ENCODE measurements at places on chromosomes 7 and 10.

GRCh38 chr10:74988832-74989561 lies 122.5 kb upstream of the SAMD8 start:
- no peak for DNase-seq

DNA sequence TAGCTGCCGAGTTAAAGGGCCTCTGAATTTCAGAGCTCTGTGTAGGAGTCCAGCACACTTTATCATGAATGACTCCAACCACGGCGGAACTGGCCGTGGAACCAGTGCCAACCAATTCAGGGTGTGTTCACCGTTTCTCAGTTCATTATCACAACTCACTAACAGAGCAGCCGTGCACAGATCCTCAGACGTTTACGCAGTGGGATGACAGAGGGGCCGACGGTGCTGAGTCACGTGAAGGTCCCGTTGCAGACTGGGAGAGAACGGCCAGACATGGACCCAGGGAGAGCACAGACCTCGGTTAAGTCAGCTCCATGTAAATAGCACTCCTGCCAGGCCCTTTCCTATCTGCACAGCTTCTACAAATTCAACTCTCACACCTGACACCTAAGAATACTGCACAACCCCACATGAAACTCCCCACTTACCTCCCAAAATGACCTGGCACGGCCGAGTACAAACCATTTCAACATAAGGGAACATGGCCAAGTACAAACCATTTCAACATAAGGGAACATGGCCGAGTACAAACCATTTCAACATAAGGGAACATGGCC lies 95.5 kb downstream of the DIP2C start:
- DNase-seq, result no peak

- no peak for DNase-seq
Measured at GRCh38 chr7:121328508-121329190, at the start of gene WNT16. Gene WNT16 (plus strand): TSS chr7:121329000. CDS start chr7:121329293, 293 bp downstream.

- DNase-seq, result peak; percentile 40
Measured at GRCh38 chr7:155738652-155739537, 73.4 kb downstream of the SHH start.

- no peak for DNase-seq
Measured at GRCh38 chr7:138400400-138400886, 59.6 kb upstream of the TRIM24 start.

DNA sequence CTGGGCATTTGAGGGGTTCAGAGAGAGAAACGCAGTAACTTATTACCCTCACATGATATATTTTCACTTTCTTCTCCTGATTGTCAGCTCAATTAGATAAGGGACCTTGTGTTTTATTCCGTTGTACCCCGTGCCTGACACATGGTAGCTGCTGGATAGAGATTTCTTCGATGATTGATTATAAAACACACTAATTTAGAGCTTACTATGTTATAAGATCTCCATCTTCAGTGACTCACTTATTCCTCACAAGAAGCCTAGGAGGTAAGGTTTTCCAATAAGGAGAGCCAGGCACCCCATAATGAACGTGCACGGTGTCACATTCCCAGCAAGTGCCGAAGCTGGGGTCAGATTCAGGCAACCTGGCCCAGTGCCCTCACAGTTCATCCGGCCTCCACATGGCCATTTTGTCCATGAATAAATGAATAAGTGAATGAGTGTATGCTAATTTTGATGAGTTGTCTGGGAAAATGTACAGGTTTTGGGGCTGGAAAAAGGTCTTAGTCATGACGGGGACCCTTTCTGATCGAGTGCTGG lies 138.1 kb upstream of the CDCA7L start:
- DNase-seq, result no peak

DNA sequence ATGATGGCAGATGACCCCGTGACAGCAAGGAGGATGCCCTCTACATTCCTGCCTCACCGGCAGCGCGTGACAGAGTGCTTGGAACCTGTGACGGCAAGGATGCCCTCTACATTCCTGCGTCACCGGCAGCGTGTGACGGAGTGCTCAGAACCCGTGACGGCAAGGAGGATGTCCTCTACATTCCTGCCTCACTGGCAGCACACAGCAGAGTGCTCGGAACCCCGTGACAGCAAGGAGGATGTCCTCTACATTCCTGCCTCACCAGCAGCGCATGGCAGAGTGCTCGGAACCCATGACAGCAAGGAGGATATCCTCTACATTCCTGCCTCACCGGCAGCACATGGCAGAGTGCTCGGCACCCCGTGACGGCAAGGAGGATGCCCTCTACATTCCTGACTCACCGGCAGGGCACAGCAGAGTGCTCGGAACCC lies 231.0 kb downstream of the DIP2C start:
- DNase-seq, result no peak

DNA sequence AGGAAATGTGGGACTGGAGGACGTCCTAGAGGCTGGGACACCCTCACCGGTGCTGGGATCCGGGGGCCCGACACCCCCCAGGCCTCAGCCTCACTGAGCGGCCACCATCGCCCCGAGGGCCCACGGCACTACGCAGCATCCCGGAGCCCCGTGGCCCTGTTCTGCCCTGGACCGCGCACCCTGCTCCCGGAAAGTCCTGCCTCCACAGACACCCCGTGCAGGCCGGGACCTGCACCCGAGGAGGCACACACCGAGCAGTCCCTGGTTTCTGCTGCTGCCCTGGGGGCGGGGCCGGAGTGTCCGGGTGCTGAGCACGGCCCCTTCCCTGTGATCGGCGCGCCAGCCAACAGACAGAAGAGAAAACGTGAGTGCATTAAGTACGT lies 18.1 kb upstream of the KNDC1 start:
- no peak for DNase-seq

DNA sequence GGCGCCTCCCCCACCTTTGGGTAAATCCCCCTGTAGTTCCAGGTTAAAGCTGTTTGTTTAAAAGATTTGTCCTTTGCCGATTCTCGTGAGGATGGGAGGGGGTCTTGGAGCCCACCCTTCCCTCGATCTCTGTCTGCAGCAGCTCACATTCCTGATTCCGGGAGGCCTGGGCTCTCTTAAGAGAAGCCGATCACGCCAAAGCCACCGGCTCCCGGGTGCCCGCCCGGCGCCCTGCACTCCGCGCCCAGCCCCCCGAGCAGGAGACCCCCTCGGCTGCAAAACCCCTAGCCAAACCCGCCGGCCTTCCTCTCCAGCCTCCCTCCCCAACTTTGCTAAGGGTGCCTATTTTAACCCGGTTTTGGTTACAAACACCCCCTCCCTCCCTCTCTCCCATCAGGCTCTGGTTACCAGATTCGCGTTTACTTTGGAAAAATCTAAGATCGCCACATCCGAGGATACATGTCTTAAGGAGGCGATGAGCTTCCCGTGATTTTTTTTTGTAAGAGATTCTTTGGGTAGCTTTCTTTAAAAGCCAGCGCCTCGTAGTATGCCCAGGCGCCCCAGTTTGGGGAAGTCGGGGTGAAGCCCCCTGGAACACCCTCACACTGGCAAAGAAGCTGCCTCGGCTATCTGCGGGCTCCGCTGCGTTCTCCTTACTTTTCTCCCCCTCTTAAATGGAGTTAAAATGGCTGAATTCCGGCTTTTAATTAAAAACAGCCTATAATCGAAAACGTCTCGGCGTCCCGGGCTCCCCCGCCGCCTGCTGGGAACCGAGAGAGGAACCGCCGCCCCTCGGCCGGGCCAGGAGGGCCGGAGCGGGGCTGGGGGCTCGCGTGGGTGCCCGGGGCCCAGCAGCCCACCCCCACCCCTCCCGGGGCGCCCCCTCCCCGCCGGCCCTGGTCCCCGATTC lies 983 bp downstream of the TNRC18 start:
- DNase-seq, result no peak

DNA sequence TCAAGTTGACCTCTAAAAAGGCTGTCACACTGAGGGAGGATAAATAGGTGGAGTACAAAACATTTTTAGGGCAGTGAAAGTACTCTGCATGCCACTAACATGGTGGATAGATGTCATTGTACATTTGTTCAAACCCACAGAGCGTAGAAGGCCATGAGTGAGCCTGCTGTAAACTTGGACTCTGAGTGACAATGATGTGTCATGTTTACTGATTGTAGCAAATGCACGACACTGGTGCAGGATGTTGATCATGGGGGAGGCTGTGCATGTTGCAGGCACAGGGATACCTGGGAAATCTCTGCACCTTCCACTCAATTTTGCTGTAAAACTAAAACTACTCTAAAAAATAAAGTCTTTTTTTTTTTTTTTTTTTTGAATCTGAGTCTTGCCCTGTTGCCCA lies 52.5 kb upstream of the GRID1 start:
- no peak for DNase-seq

- DNase-seq, result no peak
Measured at GRCh38 chr10:109358325-109358724, 565.0 kb downstream of the XPNPEP1 start.

DNA sequence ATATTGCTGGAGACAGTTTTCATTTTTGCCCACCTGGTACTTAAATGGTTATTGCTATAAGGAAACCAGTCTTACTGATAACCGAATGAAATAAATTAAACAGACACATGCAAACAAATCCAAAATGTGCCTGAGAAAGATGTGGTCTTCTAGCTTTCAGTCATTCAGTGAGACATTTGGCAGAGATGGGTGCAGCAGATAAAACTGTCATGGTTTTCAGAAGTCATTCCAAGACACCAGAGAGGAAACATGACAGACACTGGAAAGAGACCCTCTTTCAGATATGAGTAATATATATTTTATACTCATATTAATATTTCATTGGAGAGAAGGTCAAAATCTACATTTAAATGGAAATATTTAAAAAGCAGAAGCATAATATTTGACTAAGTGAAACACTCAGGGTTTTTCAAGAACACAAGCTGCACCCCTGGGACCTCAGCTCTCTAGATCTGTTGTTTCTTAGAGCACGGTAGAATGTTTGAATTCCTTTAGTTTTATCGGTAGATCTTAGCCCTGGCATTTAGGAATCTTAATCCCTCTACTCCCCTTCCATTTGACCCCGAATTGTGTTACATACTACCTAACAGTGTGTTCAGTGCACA lies 246.1 kb downstream of the AUTS2 start:
- no peak for DNase-seq

DNA sequence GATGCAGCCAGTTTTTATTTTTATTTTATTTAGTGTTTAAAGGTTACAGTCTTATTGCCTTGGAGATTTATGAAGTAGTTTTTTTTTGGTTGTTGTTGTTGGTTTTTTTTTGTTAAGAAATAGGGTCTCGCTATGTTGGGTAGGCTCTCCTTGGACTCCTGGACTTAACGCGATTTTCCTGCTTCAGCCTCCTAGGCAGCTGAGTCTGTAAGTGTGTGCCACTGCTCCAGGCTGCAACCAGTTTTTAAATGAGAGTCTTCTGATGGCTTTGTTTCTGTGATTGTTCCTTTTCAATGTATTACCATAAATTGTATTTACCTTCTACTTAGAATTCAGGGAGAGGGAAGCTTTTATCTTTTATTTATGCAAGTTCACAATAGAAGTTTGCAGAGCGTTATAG lies 62.8 kb downstream of the BICC1 start:
- DNase-seq, result no peak

DNA sequence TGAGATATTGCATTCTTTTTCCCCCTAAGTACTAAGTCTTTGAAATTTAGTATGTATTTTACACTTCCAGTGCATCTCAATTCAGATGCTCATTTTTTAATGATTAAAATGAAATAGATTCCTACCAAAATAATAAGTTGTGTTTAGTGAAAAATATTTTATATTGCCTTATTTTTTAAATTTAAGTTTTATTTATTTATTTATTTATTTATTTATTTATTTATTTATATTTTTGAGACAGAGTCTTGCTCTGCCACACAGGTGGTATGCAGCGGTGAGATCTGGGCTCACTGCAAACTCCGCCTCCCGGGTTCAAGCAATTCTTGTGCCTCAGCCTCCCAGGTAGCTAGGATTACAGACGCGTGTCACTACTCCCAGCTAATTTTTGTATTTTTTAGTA lies 95.5 kb downstream of the RPS24 start:
- no peak for DNase-seq

- DNase-seq, result no peak
Measured at GRCh38 chr7:115474137-115474536, 552.2 kb downstream of the MDFIC start.

DNA sequence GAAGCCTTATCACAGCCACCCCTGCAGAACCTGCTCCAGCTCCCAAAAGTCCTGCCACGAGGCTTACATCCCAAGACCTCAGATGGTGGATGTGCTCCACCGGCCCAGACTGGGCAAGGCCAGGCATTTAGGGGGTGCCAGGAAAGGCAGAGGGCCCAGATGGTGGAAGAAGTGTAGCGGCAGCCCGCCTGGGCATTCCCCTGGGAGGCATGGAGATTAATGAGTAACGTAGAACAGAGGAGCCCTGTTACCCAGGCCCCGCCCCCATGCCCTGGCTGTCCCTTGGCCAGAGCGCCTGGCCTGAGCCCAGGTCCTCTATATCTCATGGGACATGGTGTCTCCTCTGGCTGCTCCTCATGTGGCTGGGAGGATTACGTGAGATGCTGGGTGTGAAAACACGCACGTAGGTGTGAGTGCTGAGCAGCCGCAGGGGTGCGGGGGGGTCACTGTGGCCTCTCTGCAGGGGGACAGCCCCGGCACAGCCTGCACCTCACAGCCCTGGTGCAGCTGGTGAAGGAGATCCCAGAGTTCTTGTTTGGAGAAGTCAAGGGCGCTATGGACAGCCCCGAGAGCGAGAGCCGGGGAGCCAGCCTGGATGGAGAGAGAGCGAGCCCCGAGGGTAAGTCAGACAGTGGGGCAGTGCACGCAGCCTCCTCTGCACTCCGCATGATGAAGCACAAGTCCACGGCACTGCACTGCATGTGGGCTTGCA lies 52.9 kb downstream of the ZNF467 start:
- DNase-seq, result no peak

Data from GM04504 (cell line).